HAP-1 (cell line): ENCODE measurements at places on chromosomes 11 and 22.

DNA sequence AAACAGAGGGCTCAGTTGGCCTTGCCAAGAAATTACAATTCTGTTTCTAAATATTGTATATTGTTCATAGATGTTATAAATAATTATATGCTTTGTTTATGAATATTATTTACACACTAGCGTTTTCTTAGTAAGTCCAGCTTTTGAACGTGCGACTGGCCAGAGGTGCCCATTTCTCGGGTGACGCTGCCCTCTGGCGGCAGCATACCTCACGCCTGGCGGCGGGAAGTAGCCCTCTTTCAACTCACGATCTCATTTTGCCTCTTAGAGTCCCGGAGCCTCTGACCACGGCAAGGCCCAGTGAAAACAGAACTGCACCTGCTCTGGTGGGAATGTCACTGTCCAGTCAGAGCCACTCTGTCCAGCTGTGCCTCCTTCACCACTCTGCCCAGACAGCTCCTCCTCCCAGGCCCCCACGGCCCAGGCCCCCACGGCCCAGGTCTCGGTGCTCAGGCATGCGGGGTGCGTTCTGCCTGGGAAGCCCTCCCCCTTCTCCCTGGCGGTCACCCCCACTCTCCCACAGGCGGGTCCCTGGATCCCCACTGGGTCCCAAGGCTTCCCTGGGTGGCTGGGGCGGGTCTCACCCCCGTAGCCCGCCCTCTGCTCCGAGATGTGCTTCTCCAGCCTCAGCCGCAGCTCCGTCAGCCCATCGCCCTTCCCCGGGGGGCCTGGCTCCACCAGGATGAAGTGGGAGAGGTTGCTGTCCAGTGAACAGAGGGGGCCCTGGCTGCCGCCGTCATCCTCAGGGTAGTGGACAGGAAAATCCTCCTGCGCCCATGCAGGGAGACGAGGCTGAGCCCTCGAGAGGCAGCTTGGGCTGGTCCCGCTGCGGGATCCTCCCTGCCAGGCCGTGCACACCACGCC, 19.3 kb downstream of the TSSC4 start:
- peak; percentile 55 for DNase-seq

GRCh38 chr11:14583252-14584034, 60.2 kb upstream of the PDE3B start:
- DNase-seq = no peak

DNA sequence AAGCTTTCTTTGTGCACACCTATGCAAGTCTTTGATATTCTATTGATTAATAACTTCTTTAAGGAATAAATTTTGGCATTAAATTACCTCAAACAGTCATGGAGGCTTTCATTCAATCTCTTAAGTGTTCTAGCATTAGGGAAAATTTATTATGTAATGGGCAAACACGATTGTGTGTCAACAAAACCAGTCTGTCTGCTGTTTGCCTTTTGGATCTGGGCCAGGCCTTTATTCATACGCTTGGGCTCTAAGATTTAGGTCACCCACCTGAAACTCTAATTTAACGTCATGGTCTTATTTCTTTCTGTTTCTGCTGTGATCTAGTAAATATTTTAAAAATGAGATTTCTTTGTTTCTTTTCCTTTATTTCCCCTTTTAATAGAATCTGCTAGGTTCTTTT, 1270.6 kb downstream of the LRRC4C start:
- no peak for DNase-seq

DNA sequence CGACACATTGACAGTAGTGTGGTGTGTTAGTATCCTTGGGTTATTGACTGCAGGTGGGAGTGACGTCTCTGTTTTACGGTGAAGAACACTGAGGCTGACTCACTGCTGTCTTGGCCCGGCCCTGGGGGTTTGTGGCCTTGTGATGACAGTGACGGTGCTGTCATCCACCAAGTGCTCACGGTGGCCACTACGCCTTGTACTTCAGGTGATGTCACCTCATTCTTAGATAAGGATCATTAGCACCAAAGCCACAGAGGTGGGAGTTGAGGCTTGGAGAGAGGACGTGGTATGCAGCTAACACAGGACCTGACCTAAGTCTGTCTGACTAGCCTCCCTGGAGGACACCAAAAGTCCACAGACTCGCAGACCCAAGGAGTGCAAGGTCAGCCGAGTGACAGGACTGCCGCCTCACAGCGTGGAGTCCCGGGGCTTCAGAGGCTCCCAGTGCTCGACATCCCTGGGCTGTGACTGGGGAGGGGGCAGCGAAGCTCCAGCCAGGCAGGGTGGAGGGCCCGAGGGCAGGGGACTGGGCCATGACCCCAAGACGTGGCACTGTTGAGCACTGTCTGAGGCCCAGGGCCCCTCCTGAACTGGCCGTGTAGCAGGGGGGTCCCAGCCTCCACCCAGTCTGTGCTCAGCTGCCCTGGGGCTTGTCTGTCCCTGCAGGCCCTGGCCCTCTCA, 56.5 kb downstream of the NAT10 start:
- no peak for DNase-seq

GRCh38 chr11:3106736-3107524, 49.7 kb upstream of the CARS1 start:
- peak; percentile 5 for DNase-seq

GRCh38 chr11:69449320-69450063, 32.0 kb upstream of the LINC01488 start:
- no peak for DNase-seq

DNA sequence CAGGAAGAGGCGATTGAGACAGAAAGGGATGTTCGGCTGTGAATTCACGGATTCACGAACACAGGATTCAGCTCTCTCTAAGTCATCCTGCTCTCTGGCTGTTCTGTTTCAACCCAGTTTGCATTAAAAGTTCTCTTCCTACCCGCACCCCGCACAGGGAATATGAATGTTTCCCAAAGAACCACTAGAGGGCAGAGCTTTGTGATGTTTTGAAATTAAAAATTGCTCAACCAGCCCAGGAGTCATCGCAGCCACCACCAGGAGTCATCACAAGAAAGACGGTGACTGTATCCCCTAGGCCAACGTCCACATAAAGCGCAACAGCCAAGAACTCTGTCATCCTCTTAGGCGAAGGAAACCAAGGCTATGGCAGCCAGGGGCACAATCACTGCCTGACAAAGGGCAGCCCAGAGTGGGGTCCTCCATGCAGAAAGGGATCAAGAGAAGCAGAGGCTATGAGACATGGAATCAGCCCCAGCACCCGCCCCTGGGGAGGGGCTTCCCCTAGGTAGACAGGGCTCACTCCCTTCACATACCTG, 122.4 kb downstream of the WT1 start:
- peak; percentile 42 for DNase-seq

- DNase-seq = no peak
These were observed 111.8 kb upstream of the LMO1 start for GRCh38 chr11:8375460-8375859.

GRCh38 chr11:93117565-93117964, 80.2 kb downstream of the SLC36A4 start:
- DNase-seq = peak; percentile 19

DNA sequence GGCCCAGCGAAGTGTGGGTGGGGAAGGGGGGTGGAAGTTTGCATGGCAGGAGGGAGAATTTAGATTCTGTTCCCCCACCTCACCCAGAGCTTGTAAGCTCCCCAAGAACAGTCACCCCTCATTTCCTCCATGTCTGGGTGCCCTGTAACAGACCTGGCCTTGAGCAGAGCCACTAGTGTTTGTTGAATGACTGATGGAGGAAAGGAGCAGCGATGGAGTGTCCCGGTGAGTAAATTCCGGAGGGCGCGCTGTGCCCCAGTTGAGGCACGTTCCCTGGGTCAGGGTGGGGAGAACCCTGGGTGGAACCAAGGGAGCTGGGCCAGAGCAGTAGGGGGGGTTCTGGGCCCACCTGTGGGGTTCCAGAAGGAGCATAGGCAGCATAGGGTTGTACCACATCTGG, 827 bp downstream of the NAALADL1 start:
- no peak for DNase-seq

- no peak for DNase-seq
These were observed 101.9 kb downstream of the CTTN start for GRCh38 chr11:70500076-70500847.

DNA sequence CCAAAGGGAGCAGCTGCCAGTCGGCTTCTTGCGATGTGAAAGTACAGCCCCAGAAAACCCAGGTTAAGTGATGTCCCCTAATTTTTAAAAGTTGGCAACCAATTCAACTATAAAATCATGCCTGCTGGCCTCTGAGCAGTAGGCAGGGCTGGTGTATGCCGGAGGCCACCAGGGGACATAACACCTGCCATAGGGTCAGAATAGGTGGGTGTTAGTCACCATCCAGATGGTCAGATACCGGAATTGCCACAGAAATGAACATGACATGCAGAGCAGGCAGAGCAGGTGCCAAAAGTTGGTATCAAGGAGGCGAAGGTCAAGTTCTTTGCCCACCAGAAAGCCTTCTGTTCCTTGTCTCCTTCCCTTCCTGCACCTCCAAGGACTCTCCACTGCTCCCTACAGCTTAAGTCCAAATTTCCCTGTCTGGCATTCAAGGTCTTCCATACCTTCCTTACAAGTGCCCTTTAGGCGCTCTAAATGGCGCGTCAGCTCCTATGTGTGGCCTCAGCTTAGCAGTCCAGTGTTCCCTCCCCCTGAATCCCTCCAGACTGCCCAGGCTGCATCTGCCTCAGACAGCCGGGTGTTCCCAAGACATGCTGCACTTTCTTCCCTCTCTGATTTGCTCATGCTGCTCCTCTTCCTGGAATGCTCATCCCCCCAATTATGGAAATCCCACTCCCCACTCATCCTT, 45.1 kb downstream of the PTPRJ start:
- no peak for DNase-seq

- no peak for DNase-seq
These were observed 145.2 kb downstream of the FBXO7 start for GRCh38 chr22:32619614-32620426.

DNA sequence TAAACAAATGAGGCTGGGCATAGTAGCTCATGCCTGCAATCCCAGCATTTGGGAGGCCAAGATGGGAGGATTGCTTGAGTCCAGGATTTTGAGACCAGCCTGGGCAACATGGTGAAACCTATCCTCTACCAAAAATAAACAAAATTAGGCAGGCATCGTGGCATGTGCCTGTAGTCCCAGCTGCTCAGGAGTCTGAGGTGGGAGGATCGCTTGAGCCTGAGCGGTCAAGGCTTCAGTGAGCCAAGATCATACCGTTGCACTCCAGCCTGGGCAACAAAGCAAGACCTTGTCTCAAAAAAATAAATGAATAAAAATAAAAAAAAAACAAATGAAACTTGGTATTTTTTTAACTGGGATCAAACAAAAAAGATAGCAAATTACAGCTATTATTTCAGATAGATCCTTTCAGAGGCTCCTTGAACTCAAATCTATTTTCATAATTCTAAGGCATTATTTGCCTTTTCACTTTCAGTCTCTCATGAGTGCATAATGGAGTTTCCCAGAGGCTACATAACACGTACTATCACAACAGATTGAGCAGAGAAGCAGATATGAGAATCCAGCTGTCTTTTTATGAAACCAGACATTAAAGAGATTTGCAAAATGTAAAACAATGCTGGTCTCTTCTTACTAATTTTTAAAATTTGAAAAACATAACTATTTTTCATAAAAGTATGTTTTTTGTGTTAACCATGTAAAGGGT, 23.1 kb downstream of the DDIAS start:
- DNase-seq = no peak

DNA sequence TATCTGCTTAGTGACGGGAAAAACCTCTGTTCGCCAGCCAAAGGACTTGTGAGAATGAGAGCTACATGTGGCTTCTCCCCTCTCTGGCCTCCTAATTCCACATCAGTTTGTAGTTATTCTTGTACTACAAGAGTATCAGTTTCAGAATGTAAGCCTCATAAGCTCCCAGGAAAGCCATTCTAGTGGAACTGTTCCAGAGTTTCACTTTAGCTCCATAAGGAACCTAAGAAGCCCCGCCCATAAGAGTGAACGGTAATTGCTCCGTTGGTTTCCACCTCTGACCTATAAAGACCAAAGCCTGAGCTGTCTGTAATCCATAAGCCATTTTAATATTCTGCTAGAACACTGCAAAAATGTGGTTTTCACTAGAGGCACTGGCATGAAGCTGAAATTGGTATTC, 53.0 kb downstream of the SIK3 start:
- DNase-seq = peak; percentile 68

DNA sequence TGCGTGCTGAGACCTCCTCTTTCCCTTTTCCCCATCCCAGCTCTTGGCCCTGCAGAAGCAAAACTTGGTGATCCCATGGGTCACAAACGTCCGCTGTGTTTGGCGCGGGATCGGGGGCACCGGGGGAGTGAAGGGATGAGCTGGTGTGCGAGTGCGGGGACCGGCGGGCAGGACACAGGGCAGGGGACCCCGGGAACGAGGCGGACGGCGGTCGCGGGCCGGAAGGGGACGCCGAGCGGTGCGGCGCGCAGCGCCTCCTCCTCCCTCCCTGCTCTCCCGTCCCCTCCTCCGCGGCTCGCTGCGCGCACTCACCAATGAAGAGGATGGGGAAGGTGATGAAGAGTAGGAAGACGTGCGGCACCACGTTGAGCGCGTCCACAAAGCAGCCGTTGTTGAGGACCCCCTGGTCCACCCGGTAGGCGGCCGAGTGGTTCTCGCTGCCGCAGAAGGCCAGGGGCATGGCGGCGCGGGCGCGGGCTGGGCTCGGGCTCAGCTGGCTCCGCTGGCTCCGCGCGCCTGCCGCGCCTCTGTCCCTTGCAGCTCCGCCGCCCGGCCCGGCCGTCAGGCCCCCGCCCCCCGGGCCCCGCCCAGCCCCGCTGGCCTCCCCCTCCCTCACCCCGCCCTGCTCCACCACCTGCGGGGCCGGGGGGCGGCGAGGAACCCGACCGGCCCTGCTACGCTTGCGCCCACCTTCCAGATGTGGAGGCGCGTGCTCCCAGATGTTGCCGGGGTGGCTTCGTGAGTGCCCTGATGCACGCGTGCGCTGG, at the start of gene ABCC8:
ABCC8 (minus strand) TSS at position 529 of the 767 bp plus-strand sequence; CDS start at position 460, 69 bp downstream.
- peak; percentile 2 for DNase-seq

DNA sequence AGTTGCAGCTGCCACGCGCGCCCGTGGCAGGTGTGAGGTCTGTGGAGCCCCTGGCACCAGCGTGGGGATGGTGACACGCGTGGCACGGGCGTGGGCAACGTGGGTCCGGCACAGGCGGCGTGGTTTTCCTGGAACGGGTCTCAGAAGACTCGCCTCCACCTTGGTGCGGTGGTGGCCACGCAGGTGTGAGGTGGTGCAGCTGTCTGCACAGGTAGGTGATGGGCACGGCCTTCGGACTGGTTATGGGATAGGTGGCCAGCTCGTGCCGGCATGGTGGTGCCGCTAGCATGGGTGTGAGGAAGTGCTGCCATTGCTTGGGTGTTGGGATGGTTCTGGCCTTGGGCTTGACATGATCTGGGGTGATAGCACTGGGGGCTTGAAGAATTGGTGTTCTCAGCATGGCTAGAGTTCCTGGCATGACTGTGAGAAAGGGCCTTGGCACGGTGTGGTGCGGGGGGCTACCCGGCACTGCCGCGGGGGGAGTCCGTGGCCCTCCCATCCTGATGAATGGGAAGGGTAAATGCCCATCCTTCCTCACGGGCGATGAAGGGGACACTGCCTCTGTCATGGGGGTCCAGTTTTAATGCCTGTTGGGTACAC, 531 bp downstream of the DAGLA start:
- no peak for DNase-seq

- DNase-seq = peak; percentile 3
These were observed 258.9 kb downstream of the BRD1 start for GRCh38 chr22:49568751-49569285.
